PC-9 (cell line): ENCODE measurements at places on chromosomes 1 and 21. TPM values are rescaled to one million over a fixed set of nuclear protein-coding genes. Genes with fewer than 3 reads are reported as not detected.

DNA sequence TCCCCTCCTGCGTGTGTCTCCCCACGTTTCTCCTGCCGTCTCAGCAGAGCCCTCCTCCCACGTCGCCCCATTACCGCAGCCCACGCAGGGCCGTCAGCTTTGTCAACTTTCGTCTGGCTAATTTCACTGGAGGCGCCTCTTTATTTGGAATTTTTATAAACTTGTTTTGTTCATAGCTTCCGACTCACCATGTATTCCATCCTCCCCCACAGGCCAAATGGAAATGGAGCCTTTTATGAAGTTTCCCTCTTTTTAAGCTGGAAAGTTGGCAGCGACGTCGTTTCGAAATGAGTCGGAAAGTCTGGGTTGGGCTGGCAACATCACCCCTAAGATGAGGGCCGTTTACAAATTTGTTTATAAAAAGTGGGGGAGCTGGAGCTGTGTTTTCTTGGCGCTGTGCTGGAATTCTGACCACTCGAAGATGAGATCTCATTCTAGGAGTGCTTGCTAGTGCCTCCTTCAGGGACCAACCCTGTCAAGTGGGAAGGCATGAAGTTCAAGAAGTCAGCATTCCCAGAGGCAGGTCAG lies 23.7 kb upstream of the SLC45A1 start:
- H3K27ac ChIP-seq, result no peak overlapping the region
- H3K4me3 ChIP-seq, result no peak overlapping the region
- no peaks in the 10 kb centered on the region for H3K4me1 ChIP-seq
- no peaks in the 10 kb centered on the region for H3K36me3 ChIP-seq

DNA sequence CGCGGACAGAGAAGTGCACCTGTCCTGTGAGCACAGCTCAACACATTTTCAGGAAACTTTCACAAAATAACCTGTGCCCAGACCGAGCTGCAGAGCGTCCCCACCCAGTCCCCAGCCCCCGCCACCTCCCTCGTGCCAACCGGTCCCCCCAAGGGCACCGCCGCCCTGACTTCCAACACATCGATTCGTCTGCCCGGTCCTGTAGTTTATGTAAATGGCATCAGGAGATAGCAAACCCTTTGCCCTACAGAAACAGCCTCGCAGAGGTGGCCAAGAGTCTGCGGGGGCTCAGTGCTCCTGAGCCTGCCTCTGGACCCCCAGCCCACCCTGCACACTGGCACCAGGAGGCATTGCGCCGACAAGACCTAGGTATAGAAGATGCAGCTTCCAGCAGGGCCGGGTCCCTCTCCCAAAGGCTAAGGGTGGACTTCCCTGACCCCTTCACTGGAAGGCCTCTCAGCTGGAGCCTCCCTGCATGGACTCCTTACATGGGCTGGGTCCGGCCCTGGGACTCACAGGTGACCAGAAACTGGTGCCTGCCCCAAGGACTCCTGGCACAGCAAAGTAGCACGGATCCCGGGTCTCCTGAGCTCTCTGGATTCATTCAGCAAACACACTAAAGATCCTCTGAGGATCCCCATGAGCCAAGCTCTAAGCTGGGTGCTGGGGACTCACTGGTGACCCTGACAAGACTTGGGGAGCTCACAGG lies 6.6 kb upstream of the PLEKHG5 start:
- peaks cover 5% of the 10 kb centered on the region; the same call in 1 of the 2 replicates for H3K4me1 ChIP-seq
- no peaks in the 10 kb centered on the region for H3K36me3 ChIP-seq

DNA sequence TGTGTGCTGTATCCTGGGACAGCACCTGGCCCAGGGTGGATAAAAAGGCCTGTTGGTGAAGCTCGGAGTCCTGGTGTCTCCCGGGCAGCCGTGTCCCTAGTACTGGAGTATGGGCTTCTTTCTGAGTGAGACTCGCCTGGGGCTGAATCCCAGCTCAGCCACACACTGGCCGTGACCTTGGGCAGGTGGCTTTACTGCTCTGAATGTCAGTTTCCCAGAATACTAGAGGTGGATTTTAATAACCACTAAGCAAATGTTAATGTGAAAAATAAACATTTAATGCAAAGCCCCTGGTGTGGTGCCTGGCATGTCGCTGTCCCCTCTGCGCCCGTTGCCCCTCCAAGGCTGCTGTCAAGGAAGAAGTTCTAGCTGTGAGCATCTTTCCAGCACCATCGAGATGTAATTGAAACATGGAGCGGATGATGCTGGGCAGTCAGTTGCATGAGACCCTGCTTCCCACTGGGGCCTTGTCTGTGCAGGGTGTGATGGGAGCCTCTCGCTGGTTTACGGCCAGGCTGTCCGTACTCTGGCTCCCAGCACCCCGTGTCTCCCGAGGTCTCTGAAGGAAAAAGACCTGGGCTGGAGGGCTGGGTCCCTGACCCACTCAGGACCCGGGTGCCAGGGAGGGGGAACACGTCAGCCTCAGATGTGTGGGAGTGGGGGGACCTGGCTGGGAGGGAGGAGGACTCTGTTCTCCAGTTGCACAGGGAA lies 527.8 kb downstream of the MATN1 start:
- no peaks in the 10 kb centered on the region for H3K4me1 ChIP-seq
- DNase-seq, result no peak
- 0 out of 2 replicates have a peak, but pooled peaks cover 14% of the 10 kb centered on the region for H3K27me3 ChIP-seq

DISP3 gene
- total RNA-seq, result not detected in 2 replicates

GRCh38 chr1:150295476-150295875 lies 1.8 kb downstream of the MRPS21 start:
- H3K36me3 ChIP-seq, result peaks cover 28% of the 10 kb centered on the region
- DNase-seq, result no peak
- H3K27me3 ChIP-seq, result no peaks in the 10 kb centered on the region
- H3K27ac ChIP-seq, result no peak overlapping the region
- no peak overlapping the region for H3K4me3 ChIP-seq
